ENCODE measurements at places on chromosomes 7 and 10. TPM values are rescaled to one million over a fixed set of nuclear protein-coding genes. Genes with fewer than 3 reads are reported as not detected.

CALHM1 gene
- not detected for total RNA-seq

SFRP4 gene
- total RNA-seq = 12.9 TPM

ABCB4 gene
- total RNA-seq = 0.98 TPM

MYL7 gene
- total RNA-seq = not detected

SPDYE11 gene
- total RNA-seq = not detected

CCDC172 gene
- not detected for total RNA-seq

LIPN gene
- not detected for total RNA-seq

FFAR4 gene
- 1.1 TPM for total RNA-seq

LSM5 gene
- total RNA-seq = 21.6 TPM

CLRN3 gene
- not detected for total RNA-seq

IPMK gene
- 16.0 TPM for total RNA-seq

STAG3 gene
- total RNA-seq = 2.9 TPM

WDR37 gene
- 14.9 TPM for total RNA-seq

OR6V1 gene
- not detected for total RNA-seq

OPN1SW gene
- not detected for total RNA-seq

FOXP2 gene
- total RNA-seq = 13.0 TPM

MCM10 gene
- 6.4 TPM for total RNA-seq

ADAMTS14 gene
- not detected for total RNA-seq

NPVF gene
- not detected for total RNA-seq

PLXDC2 gene
- 47.7 TPM for total RNA-seq

CAV2 gene
- total RNA-seq = 246 TPM

NPFFR1 gene
- not detected for total RNA-seq

PRRT4 gene
- 0.65 TPM for total RNA-seq

SPDYE2B gene
- total RNA-seq = not detected

PRSS1 gene
- not detected for total RNA-seq

ABCB1 gene
- 7.3 TPM for total RNA-seq

SPDYE6 gene
- not detected for total RNA-seq

SPDYE16 gene
- not detected for total RNA-seq

C7orf57 gene
- total RNA-seq = not detected

NPC1L1 gene
- total RNA-seq = 3.2 TPM

STEAP1B gene
- total RNA-seq = not detected

SUN3 gene
- total RNA-seq = not detected

SPDYE5 gene
- not detected for total RNA-seq

PON3 gene
- 4.3 TPM for total RNA-seq
